NCI-H526 treated with DMSO at 0.1 percent for 48 hours (cell line): ENCODE measurements at places on chromosomes 12 and 14.
A peak's percentile ranks its signal among the peaks of the same experiment; 100 is the strongest.

DNA sequence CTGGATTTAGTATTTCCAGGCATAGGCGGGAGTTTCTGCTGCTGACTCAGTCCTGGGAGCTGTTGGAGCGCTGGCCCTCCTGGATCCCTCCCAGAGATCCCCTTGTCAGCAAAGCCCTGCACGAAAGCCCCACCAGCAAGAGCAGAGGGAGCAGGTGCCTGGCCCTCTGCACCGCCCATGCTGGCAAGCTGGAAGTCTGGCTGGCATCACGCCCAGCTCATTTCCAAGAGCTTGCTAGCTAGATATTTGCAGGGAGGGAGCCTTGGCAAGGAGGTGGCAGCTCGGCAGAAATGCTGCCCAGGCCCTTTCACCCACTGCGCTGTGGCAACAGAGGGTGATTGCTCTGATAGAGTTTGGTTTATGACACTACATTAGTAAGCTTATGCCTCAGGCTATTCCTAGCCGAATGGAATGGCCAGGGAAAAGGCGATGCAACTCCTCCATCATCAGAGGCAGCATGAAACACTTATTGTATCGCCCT, 193.9 kb downstream of the EMP1 start:
- peak; percentile 21 for DNase-seq

GRCh38 chr14:37232907-37233481, 35.3 kb downstream of the MIPOL1 start:
- peak; percentile 31 for DNase-seq

GRCh38 chr12:50955697-50956096, 3.4 kb downstream of the HIGD1C start:
- DNase-seq: no peak

- no peak for DNase-seq
These were observed 211.8 kb downstream of the ANO2 start for GRCh38 chr12:5733136-5733755.

DNA sequence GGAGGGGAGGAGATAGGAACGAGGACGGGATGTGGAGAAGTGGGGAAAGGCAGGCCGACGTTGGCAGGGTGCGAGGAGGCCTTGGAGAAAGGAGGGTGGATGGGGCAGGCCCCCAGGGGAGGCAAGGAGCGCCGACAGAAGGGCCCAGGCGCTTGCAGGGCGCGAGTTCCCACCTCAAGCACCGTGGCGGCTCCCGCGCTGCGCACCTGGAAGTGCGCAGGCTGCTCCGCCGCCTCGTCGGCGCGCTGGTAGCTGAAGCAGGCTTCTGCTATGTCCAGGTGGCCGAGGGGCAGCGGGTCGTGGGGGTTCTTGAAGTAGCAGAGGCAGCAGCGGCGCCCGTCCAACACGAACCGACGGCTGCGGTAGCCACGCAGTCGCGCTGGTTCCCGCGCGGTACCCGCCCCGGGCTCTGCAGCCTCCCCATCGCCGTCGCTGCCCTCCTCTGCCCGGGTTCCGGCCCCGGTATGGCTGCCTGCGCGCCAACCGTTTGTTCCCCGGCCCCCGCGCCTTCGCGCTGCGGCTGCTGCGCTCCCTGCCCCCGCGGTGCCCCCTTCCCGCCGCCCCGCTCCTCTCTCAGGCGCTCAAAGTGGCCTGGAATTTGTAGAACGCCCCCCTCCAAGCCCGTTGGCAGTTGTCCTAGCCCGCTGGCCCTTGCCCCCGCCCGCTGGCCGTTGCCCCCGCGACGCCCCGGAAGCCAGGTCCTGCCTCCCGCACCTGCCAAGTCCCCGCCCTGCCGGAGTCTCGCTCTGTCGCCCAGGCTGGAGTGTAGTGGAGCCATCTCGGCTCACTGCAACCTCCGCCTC, 1.1 kb upstream of the ACTR6 start:
- DNase-seq: peak; percentile 53

DNA sequence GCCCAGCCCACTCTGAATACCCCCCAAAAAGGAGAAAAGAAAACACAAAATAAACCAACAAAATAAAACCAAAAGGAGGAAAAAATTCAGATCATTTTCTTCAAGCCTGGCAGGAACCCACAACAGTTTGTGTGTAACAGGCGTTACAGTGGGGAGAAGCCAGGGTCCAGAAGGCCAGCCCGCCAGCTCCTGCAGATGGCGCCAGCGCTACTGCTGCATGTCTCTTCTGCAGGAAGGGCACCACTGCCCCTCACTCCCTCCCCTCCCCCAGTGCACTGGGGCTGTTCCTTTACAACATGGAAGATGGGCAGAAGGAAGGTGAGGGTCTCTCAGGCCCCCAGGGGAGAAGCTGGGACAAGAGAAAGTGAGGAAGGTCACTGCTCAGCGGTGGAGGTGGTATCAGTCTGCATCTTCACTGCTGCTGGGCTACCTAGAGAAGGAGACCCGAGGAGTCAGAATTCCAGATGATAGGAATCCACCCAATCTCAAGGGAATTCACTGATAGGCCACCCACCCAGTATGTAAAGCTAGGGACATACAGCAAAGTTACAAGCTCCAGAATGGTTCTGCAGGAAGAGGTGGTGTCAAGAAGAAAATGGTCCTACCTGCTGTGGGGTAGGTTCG, 2.3 kb upstream of the NOP2 start:
- peak; percentile 39 for DNase-seq

GRCh38 chr12:57105011-57105753, 6.0 kb downstream of the STAT6 start:
- DNase-seq: no peak
